DMS79 treated with DMSO at 0.1 percent for 48 hours (cell line): ENCODE measurements at places on chromosomes 6 and 20.

DNA sequence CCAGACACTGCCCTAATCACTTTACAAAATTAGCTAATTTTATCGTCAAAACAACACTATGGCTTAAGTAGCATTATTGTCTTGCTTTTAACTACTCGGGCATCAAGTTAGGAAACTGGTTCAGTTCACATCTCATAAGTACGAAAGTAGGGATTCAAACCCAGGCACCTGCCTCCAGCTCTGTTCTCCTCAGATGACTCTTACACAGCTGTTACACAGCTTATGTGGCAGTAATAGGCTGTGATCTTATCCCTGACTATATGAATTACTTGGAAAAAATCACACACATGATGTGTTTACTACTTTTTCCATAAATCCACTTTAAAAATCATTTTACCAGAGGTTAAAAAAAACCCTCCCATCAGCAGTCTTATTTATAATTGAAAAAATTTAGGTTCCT is 389.2 kb upstream of the FLRT3 start:
- DNase-seq: no peak

DNA sequence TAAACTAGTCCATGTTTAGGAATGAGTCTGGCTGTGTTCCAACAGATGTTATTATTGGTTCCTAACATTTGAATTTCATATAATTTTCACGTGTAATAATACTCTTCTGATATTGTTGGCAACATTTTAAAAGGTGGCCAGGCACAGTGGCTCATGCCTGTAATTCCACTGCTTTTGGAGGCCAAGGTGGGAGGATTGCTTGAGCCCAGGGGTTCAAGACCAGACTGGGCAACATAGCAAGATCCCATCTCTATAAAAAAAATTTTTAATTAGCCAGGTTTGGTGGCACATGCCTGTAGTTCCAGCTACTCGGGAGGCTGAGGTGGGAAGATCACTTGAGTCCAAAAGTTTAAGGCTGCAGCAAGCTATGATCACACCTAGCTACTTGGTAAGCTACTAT is 116.2 kb downstream of the MTHFD1L start:
- DNase-seq: no peak

DNA sequence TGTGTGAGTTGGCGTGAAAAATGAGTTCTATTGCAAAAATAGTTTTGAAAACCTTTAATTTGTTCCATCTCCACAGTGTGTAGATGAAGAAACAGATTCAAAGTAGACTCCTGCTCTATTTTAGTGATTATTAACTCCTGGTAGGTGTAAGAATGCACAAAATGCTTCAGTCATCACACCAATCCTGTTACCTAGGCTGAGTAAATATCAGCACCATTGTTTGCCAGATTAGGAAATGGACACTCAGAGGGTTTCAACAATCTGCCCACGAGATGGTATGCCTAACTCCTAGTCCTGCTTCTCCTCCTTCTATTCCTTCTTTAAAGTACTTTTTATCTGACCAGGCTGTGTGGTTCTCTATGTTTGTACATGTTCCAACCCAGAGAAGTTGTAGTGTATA is 108.9 kb upstream of the AHI1 start:
- DNase-seq: no peak

- DNase-seq: no peak
Measured at GRCh38 chr6:158781692-158782373, 37.3 kb downstream of the EZR start.

DNA sequence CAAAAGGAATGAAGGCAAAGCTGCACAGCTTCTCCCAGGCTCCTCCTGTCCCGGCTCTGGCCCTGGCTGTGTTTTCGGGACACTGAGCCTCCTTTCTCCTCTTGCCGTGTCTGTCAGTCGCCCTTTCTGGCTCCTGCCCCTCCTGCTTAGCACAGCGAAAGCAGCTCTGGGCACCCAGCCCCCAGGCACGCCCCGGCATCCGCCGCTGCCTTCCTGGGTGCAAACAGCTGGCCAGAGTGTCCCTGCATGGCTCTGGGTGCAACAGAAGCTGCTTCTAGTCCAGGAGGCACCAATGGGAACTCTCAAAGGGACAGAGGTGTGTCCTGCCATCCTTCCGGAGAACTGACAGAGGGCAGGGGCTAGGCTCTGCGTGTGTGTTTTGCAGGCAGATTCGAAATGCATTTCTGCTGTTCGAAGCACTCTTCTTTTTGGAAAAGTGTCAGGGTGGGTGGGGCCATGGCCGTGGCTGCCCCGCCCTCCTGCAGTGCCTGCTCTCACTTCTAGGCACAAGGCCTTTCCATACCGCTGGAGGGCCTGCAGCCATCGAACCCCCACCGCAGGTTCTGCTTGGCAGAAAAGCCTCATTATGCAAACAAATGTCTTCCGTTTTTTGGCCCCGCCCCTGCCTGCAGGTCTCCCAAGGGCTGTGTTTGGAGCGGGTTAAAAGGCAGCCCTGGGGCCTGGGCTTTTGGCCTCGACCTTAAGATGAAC is 15.5 kb downstream of the COL9A3 start:
- DNase-seq: peak; percentile 52
